Inflammatory macrophage treated with lipopolysaccharide for 1 hour (primary cell): ENCODE measurements at places on chromosomes 1 and 21.

GRCh38 chr1:234775477-234776246 lies 165.7 kb upstream of the IRF2BP2 start:
- peak; percentile 92 for DNase-seq

DNA sequence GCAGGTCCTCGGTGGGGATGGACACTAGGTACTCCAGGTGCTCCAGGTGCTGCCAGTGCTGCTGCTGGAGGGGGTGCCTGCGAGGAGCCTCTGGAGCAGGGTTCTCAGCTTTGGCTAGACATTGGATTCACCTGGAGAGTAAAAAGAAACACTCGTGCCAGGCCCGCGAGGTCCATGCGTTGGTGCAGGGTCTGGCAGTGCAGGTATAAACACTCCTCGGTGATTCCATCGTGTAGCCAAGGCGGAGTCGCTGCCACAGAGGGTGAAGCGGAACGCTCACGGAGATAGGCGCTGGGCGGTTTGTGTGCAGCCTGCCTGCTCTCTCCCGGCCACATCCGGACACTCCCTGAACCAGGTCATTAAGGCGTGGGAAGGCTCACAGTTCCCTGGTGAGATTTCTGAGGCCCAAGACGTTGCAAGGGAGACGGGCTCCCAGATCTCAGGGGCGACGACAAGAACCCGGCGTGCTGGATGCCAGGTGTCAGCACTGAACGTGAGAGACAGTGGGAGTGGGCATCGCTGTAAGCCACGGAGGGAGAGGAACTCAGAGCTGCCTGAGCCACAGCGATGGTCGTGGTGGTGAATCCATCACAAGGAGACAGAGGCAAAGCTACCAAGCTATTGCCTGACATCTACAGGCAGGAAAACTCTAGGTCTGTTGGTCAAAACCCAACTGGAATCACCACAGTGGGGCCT lies 17.2 kb upstream of the SUMO3 start:
- DNase-seq = no peak

DNA sequence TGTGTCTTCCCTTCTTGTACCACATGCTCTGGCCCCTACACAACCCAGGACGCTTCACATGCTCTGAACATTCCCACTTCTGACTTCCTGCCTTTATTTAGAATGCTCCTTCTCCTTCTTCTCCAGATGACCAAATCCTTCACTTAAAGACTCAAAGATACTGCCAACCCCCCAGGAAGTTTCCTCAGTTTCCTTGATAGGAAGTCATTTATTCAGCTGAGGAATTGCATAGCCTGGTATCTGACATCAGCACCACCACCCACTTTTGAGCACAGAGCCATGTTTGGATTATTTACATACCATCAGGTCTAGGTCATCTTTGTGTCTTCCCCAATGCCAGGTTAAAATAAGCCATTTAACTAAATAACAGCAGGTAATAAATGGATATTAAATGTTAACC lies 42.4 kb downstream of the GFI1 start:
- no peak for DNase-seq

- DNase-seq = no peak
Measured at GRCh38 chr1:56034222-56034621, 545.1 kb downstream of the PLPP3 start.

- DNase-seq = no peak
Measured at GRCh38 chr1:32917521-32917920, 16.3 kb upstream of the TMEM54 start.

GRCh38 chr1:195105773-195106172 lies 1502.5 kb downstream of the KCNT2 start:
- DNase-seq = no peak

GRCh38 chr1:22025368-22026155 lies 24.1 kb downstream of the CELA3A start:
- peak; percentile 86 for DNase-seq

GRCh38 chr1:82091729-82092128 lies 291.0 kb downstream of the ADGRL2 start:
- no peak for DNase-seq

- no peak for DNase-seq
Measured at GRCh38 chr1:119634016-119634415, 14.1 kb downstream of the ZNF697 start.

- DNase-seq = peak; percentile 50
Measured at GRCh38 chr1:110196917-110197765, 13.0 kb upstream of the KCNC4 start.

DNA sequence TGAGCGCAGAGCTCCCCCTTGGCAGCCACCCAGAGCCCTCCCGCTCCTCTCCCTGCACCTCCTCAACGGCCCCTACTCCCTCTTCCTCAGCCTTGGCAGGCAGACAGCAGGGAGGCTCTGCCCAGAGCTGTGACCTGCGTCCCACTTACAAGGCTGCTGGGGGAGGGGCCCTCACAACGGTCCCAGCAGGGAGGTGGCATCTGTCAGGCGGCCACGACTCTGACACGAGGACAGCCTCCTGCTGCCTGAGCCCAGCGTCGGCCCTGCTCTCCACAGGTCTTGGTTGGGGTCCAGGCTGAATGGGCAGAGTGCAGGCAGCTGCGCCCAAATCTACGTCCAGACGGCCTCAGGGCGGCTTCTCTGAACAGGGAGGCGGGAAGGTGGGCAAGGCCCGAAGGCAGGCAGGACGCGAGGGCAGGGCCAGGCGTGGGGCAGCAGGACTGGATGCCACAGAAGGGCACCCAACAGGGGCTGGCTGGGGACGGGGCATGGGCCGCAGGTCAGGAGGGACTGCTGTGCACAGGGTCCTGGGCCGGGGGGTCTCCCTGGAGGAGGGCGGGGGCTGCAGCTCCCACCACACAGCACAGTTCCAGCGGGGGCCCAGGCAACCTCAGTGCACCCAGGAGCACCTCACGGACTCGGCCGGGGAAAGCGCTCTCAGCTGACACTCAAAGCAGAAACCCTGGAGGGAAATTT lies 7.5 kb downstream of the SLC19A1 start:
- no peak for DNase-seq

DNA sequence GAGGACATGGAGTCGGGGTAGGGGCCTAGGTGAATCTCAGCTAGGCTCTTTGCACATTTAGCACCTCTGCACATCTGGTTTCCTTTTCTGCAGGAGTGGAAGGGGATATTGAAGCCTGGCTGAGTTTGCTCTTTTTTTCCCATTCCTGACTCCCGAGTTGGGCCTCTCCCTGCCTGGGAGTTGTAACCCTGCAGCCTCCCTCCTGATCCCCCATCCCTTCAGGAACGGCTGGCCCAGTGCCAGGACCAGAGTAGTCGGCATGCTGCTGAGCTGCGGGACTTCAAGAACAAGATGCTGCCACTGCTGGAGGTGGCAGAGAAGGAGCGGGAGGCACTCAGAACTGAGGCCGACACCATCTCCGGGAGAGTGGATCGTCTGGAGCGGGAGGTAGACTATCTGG lies 836 bp downstream of the OLFML3 start:
- no peak for DNase-seq

- DNase-seq = peak; percentile 10
Measured at GRCh38 chr1:9589144-9589718, 520 bp downstream of the TMEM201 start.

DNA sequence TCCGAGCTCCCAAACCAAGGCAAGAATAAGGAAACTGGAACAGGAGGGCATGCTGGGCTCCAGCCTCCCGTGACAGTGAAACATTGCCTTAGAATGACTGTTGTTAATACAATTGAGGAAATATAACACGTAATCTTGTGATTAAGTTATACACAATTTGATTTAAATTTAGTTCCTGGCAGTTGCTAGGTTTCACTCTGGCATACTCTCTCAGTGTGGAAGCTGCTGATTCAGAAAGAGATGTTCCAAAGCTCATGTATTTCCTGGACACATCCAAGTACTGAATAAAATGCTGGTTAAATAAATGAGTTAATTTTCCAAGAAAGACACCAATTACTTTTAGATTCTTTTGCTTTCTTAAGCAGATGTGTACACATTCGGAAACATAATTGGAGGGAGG lies 176.1 kb downstream of the GRIK1 start:
- no peak for DNase-seq

- no peak for DNase-seq
Measured at GRCh38 chr1:23701310-23701709, 9.7 kb downstream of the RPL11 start.

DNA sequence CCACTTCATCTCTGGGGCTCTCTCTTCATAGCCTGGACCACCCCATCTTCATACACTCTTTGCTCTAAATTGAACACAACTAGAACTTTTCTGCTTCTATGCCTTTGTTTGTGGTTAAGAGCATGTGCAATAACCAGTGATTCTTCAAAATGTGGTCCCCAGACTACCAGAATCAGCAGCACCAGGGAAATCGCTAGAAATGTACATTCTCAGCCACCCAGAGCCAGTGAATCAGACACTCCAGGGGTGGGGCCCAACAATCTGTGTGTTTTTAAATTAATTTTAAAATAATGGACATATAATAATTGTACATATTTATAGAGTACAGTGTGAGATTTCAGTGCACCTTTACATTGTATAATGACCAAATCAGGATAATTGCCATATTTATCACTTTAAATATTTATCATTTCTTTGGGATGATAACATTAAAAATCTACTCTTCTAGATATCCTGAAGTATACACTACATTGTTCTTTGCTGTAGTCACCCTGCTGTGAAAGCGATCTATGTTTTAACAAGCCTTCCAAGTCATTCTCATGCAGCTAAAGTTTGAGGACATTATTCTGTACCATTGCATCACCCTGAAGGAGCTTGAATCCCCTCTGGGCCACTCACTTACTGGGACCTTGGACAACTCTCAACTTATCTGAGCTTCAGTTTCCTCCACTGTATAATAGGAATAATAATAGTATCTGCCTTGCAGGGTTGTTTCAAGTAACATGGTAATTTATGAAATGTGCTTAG lies 10.8 kb downstream of the GRHL3 start:
- DNase-seq = no peak

GRCh38 chr21:32356874-32357395 lies 35.9 kb downstream of the URB1 start:
- DNase-seq = no peak

DNA sequence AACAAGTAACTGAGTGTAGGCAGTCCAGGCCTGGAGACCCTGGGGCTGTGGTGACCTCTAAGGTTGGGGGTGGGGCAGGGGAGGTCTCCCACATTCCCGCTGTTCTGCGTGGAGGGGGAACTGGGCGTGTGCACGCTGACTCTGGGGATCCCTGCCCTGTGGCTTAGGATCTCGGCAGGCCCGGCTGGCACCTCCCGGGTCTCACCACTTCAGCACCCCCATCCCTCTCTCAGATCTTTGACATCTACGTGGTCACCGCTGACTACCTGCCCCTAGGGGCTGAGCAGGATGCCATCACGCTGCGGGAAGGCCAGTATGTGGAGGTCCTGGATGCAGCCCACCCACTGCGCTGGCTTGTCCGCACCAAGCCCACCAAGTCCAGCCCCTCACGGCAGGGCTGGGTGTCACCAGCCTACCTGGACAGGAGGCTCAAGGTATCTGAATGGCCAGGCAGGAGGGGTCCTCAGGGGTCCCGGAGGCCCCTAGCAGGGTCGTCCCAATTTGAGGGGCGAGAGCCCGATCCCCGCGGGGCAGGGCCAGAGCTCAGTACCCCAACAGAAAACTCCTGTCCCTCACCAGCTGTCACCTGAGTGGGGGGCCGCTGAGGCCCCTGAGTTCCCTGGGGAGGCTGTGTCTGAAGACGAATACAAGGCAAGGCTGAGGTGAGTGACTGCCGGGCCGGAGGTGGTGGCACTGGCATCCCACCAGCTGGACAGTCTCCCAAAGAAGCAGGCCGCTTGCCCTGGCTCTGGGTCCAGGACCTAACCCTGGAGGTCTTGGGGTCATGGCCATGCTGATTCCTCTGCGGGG lies 68.7 kb downstream of the TRIM11 start:
- DNase-seq = no peak

DNA sequence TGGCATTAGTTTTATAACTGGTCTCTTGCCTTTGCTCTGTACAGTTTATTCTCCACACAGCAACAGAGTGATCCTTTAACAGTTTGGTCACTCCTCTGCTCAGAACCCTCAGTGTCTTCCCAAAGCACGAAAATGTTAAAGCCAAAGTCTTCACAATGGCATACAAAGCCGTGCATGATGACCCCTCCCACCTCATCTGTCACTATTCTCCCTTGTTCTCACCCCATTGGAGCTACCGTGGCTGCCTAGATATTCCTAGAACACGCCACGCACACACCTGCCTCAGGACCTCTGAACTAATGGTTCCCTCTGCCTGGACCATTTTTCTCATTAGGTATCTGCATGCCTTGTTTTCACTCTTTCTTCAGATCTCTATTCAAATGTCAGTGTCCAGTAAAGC lies 8.6 kb upstream of the SEMA4A start:
- no peak for DNase-seq

GRCh38 chr1:84701376-84701775 lies 11.1 kb upstream of the SSX2IP start:
- DNase-seq = no peak

- no peak for DNase-seq
Measured at GRCh38 chr1:1558591-1558990, 16.1 kb downstream of the SSU72 start.

- DNase-seq = no peak
Measured at GRCh38 chr1:92989936-92990583, 28.8 kb upstream of the DIPK1A start.

DNA sequence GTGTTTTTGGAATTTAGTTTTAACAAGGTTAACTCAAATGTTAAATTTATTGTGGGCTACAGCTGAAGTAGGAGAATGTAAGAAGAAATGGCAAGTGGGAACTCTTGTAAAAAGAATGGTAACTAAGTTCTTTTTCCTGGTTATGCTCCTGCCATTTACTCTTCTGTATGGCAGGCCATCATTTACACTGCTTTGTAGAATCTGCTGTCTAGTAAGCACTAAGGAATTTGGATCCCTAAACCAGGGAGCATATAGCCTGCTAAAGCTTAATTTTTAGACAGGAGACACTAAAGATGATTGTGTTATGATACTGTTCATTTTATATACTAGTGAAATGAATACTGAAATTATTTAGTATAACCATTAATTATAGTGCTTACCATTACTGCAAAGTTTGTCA lies 85.3 kb downstream of the CAMTA1 start:
- no peak for DNase-seq

- DNase-seq = no peak
Measured at GRCh38 chr21:17646790-17647189, 34.1 kb upstream of the BTG3 start.

- DNase-seq = peak; percentile 94
Measured at GRCh38 chr1:94792473-94793295, 27.5 kb upstream of the SLC44A3 start.

DNA sequence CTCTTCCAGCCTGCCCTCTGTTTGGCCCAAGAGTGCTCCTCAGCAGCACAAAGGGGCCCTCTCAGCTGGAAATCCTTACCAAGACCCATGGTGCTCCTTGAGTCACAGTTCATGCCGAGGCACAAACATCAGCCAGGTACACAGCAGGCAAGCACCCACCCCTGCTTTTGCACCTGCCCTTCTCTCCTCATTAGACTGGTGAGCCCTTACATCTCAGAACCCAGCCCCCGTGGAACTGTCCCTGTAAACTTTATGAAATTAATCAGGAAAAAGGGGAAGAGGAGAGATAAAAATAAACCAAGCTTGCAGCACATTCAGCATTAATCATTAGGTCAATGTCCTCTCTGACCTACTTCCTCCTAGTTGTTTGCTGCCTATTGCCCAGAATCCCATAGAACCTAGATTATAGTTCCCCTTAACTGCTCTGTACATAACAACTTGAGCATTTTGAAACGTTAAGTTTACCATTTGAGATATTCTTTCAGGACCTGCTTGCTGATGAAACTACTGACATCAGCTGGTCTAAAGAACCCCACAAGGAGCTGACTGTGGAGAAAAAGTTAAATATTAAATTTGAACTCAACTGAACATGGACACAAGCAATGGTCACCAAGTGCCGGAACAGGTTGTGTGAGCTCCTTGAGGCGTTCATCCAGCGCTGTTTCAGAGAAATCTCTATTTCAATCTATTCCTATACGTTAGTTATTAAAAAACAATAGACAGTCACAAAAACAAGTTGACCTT lies 738.4 kb downstream of the MATN1 start:
- peak; percentile 73 for DNase-seq
